ENCODE measurements at places on chromosomes 5 and 9.

DNA sequence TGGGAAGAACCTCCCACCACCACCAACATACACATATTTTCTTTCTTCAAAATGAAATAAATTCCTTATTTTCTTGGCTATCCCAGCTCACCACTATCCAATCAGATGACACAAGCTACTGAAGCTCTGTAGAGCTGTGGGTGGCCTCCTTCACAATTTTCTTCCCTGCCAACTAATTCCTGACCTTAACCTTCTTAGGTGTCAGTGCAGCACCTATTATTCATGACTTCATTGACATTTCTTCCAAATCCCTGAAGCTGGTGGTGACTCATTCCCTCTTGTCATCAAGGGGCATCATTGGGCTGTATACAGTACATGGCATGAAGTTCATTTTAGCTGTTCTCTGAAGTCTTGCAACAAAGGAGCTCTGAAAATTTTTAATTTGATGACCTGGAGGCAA, 42.0 kb upstream of the ADRA1B start:
- ATAC-seq: no peak

- no peak for ATAC-seq
Measured at GRCh38 chr9:17625644-17626388, 47.0 kb downstream of the SH3GL2 start.

- no peak for ATAC-seq
Measured at GRCh38 chr5:83827111-83827557, 106.5 kb upstream of the HAPLN1 start.

GRCh38 chr9:14327036-14327435, 13.1 kb upstream of the NFIB start:
- ATAC-seq: no peak

GRCh38 chr5:134920848-134921575, 16.1 kb downstream of the PCBD2 start:
- no peak for ATAC-seq

GRCh38 chr5:88251048-88251711, 17.5 kb downstream of the TMEM161B start:
- no peak for ATAC-seq

DNA sequence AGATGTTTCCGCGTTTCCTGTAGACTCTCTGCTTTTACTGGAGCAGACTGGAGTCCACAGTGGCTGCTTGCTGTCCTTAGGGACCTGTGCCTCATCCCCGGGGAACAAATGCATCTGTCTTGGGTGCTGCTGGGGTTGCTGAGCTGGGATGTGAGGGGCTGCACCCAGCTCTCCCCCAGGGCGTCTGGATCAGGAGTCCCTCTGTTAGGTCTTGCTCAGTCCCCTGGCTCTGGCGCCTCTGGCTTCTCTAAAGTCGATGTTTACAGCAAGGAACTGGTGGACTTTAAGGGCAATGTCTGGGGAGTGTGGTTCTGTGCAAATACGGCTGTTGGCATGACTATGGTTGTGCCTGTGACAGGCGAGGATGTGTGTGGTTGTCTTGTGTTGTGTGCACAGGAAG, 91.4 kb downstream of the CACNA1B start:
- no peak for ATAC-seq

GRCh38 chr5:1912951-1913565, 30.3 kb upstream of the IRX4 start:
- ATAC-seq: no peak

GRCh38 chr9:136088481-136088938, 6.6 kb downstream of the NACC2 start:
- no peak for ATAC-seq

DNA sequence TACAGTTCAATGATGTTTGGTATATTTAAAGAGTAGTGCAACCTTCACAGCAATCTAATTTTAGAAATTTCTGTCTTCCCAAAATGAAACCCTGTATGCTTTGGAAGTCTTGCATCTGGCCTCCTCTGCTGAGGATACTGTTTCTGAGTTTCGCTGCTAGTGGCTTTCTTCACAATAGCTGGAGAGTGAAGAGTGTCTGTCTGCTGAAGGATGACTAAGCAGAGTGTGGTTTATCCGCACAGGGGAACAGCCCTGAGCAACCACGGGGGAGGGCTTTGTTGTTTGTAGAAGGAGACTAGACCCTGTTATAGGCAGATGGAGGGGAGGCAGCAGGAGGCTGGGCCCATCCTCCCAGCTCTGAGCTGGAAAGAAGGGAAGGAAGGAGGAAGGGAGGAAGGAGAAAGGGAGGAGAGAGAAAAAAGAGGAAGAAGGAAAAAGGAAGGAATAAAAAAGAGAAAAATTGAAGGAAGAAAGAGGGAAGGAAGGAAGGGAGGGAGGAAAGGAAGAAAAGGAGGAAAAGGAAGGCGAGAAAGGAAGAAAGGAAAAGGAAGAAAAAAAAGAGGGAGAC, 10.5 kb upstream of the IRX2 start:
- no peak for ATAC-seq

- ATAC-seq: no peak
Measured at GRCh38 chr9:104970271-104970987, 42.5 kb upstream of the ABCA1 start.

DNA sequence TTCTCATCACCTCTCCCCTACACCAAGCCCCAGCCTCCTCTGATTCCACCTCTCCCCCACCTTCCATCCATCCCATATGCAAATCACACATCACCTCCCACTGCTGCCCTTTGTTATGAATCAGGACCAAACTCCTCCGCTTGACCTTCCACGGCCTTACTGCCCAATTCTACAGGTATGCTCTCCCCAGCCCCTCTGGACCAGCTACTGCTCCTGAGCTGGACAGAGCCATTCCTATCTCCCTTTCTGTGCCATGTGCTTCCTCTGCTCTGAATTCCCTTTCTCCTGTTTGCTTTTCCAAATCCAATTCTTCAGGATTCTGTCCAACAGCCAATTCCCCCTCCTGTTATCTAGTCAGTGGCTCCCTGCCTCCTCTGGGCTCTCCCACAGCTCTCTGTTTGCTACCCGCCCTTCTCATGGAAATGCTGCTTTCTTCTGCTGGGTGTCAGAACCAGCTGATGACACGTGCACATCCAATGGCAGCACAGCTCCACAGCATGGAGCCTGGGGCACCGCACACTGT, 8.3 kb downstream of the FABP6 start:
- no peak for ATAC-seq

DNA sequence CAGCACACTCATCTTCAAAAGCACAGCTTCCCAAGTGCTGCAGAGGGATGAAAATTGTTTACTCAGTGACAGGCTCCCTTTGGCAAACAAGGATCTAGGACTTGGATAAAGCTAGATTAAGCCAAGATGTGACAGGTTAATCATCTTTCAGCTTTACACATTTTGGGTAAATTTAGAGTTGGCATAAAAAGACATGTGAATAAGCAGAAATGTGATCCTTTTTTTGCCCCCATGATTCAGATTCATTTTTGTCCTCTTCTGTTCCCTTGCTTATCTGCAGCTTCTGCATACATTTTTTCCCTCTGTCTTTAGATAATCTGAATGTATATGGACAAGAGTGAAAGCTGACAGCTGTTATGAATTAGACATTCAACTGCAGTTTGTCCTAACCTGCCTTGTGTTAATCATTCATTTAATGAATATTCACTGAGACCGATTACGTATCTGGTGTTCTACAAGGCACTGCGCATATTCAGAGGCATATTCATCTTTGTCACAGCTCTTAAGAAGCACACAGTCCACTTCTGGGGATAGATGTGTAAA, 19.6 kb downstream of the ADAMTSL1 start:
- ATAC-seq: no peak

DNA sequence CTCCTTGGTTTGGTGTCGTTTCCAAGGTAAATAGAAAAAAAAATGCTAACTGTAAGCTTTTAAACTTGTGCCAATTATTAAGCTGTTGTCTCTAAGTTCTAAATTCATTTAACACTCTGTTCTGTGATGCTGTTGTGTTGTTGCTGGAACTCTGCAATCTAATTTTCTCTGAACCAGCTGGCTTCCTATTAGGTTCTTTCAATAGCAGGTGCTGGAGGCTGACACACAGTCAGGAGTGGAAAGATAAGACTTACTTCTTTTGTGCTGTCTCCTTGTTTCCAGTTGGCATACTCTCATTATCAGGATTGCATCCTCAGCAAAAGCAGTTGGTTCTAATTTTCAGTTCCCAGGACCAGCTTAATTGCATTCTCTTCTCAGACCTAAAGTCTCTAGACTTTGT, 1252.6 kb upstream of the NUDT12 start:
- ATAC-seq: no peak

GRCh38 chr9:129341171-129341986, 163.3 kb upstream of the IER5L start:
- ATAC-seq: no peak

- ATAC-seq: no peak
Measured at GRCh38 chr9:93194641-93195040, 10.7 kb downstream of the WNK2 start.

DNA sequence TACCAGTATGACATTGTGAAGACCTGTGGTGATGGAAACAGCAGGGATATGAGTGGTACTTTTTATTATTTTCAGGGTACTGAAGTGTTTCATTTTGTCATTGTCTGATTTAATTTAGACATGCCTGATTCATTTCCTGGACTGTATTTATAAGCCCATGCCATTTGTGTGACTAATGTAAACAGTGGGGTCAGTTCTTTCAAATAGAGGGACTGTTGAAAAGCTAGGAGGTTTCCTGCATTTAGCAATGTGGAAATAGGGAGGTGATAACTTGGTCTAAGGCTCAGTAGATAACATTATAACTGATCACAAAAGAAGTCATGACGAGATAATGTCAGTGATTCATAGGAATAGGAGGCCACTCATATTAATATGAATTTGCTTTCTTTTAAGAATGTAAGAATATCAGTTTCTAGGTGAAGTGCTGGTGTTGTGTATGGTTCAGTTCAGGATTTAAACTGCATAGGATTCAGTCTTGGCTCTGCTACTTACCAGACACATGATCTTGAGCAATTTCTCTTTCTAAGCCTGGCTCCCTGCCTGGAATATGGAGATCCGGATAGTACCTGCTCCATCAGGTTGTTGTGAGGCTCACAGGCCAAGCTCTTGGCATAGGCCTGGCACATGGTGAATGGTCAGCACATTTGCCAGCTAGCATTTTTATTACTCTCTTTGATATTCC, 7.5 kb downstream of the RASGRF2 start:
- ATAC-seq: peak; percentile 62

GRCh38 chr5:1899201-1899600, 16.5 kb upstream of the IRX4 start:
- no peak for ATAC-seq

- no peak for ATAC-seq
Measured at GRCh38 chr5:19771174-19771835, 216.7 kb downstream of the CDH18 start.

GRCh38 chr5:56367748-56368147, 134.6 kb upstream of the ANKRD55 start:
- ATAC-seq: no peak

DNA sequence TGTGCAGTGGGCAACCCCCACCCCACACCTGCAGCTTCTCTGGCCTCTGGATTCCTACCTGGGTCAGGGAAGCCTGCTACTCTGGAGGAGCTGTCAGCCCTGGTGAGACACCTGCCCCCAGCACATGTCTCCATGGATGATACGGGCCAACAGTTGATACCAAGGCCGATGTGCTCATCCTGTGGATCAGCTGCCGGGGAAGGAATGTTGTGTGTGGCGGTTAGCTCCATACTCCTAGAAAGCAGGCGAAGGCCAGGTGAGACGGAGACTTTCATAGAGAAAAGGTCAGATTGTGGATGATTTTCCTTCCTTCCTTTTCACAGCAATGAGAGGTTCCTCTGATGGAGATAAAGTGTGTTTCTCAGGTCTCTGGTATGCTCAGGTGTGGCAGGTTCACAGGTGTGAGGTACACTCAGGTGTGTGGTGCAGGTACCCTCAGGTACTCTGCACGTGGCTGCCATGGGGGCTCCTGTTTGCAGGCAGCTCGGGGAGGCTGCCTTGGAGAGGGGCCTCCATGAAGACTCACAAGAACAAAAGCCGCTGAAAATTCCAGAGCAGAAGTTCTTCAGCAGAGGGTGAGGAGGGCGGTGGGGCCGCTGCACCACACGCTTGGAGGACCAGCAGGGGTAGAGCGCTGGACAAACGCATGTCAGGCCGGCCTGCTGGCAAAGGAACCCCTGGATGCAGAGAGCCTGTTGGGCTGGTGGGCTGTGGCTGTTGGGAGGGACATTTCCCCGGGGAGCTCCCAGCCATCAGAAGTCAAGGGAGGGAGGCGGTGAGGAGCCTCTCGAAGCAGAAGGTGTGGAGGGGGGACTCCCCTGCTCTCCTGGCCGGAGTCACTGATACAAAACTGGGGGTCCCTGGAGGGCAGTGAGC, 5.1 kb upstream of the AHRR start:
- ATAC-seq: no peak

DNA sequence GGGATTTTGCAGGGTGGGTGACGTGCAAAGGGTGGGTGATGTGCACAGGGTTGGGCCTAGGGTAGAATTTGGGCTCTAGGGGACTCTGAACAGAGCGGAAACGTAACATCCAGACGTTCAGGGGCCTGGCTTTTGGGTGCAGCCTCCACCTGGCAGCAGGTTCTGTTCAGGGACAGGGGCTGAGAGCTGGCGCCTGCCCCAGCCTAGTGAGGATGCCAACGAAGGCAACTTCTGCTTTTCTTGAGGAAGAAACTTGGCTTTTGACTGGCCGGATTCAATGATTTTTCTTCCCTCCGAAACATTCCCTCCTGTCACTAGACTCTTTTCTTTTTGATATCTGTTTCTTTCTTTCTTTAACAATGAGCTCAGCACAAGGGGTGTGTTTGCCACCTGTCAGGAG, 38.6 kb upstream of the SLC6A19 start:
- ATAC-seq: no peak

DNA sequence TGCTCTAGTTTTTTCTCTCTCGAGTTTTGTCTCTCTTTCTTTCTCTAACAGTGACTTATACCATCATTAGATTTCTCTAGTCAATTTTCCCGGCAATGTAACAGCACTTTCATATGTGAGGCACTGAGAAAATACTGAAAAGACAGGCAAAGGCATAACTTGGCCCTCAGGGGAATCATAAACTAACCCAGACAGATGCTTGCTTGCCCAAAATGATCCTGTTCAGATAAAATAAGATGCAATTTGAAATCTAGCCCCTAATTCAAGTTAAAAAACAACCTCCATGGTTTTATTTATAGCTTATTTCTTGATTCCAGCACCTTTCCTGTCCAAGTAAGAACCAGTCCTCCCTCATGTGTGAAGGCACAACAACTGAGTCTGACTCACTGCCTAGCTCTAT, 294.6 kb downstream of the GAS1 start:
- ATAC-seq: no peak

- no peak for ATAC-seq
Measured at GRCh38 chr5:39379693-39380092, 15.4 kb upstream of the C9 start.

Measured in esophagus mucosa (tissue), 1 donor.